ENCODE measurements at places on chromosomes 1 and 21.

DNA sequence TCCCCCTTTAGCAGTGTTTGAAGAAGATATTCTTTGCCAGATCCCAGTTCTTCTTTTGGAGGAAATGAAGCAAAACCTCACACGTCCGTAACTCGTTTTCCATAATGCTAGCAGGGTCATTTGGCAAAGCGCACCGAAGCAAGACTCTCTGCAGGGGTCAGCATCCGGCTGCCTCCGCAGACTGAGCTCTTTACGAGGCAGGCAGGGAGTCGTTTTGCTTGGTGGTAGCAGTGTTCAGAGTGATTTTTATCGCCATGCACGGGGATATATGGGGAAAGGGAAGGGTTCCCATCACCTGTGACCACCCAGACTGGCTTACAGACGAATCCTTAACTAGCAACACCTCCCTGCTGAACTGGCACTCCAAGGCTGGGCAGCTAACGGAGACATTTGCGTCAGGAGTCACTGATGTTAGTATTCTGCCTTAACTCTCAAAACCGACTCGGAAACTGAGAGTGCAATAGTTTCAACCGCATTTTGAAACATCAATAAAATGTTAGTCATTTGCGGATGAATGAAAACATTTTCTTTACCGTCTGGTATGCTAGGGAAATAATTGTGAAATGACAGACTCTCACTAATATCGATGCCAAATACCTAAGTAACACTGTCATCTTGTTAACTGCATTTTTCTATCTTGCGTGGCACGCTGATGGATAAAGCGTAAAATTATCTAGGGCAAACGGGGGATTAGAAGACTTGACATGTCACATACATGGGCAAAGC lies 2.2 kb upstream of the NEGR1 start:
- no peak for DNase-seq

DNA sequence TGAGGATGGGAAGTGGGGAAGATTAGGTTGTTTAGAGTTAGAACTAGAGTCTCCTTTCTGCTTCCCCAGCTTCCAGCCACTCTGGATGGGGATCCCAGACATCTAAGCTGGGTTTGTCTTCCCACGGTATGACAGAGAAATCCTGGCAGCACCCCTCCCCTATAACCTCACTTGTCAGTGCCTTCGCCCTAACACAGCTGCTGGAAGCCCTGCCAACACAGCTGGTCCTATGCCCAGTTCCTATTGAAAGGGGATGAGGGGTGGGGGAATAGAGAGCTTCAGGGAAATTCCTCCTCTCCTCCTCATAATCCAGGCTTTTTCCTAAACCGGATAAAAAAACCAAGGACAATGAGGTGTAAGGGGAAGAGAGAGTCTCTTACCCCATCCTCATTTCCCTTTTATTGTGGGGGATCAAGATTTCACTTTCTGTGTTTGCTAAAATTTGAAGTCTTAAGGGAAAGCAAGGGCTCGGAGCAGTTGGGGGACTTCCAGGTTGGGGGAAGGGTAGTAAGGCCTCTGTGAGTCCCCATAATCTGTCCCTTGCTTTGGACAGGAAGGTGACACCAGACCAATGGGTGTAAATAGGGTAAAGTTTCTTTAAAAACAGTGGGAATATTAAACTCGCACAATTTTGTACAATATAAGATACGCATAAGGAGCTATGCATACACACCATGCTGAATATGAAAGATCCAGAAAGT lies 590 bp downstream of the TMOD4 start:
- no peak for DNase-seq

DNA sequence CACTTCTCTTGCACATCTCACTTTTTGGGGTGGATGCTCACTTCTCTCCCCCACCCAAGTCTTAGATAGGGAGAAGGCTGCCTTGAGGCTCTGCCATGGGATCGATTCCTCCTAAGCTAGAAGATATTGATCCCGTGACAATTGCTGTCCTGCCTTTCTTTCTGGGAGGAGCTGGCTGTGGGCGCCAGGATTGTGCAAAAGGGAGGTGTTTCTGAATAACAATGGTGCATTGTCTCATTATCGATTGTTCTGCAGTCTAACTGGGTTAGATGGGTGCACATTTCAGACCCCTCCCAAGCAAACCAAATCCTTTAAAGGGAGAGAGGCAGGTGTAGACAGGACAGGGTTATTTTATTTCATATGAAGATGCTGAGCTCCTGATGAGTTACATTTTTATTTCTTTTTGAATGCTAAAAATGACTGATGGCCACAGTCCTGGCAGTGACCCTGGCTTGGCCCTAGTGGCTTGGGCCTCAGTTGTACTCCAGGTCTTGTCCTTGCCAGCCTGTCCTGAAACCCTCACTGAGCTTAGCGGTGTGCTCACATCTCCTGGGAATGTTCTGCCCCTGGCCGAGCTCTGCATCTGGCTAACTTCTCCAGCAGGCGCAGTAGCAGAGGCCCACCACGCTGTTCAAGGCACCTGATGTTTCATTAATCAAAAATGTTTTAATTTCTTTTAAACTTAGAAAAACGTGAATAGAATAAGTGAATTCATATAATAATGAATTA lies 99.0 kb upstream of the KAZN start:
- DNase-seq: no peak

DNA sequence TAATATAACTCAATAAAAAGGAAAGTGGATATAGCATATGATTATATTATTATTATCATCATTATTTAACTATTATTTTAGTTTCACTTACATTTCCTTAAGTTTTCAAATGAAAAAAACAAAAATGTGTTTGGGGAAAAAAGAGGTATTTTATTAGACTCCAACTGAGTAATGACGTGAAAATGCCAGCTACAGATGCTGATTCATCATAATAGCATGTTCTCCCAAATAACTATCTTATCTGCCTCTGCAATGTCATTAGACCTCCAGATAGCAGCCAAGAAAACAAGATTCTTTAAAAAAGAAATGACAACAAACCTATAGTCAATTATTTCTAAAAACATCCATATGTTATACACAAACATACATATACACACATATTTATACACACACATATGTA lies 1071.9 kb upstream of the TMPRSS15 start:
- DNase-seq: no peak

DNA sequence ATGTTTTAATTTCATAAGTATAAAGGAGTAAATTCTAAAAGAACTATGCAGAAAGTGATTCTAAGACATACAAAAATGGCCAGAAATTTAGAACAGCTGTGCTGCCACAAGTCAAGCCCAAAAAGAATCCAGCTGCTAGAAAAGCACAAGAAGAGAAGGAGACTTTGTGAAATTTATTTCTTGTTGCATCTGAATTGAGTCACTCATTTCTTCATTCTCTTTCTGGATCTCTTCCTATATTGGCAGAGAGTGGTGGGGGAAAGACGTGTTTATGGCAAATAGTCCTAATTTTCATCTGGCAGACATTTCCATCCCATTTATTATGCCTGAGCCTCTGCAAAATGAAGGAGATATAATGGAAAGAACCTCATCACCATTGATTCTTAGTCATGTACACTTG lies 139.6 kb upstream of the CTTNBP2NL start:
- DNase-seq: no peak

GRCh38 chr1:221837896-221838295 lies 96.0 kb upstream of the DUSP10 start:
- peak; percentile 38 for DNase-seq

DNA sequence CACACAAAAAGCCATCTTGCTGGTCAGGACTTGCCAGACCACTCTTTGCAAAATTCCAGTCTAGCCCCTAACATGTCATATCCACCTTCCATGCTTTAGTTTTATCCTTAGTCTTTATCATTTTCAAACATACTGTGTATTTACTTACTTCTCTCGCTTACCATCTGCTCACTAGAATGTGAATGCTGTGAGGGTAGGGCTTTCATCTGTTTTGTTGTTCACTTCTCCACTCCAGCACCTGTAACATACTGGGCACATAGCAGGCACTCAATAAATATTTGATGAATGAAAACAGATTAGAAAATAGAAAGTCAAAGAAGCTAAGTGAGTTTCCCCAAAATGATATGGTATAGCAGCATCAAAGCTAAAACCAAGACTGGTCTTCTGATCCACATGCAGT lies 79.9 kb downstream of the OLFML2B start:
- DNase-seq: no peak

DNA sequence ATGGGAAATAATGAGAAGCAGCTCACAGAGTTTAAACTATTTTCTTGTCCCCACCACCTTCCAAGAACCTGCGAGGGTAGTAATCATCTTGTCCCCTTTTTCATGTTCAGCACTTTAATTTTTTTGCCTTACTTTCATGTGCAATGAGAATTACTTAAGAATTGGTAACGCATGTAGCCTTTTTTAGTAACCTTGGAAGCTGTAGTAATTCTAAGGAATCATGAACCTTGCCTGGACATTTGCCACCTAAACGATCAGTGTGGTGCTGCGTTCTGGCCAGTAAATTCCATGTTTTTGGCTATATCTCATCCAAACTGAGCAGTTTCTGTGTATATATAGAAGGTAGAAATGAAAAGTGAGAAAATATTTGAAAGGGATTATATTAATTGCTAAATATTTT lies 3.9 kb upstream of the VAMP3 start:
- no peak for DNase-seq

- peak; percentile 83 for DNase-seq
Measured at GRCh38 chr1:224623743-224624333, 7.7 kb downstream of the CNIH3 start.

GRCh38 chr1:161021970-161022353 lies 1.0 kb upstream of the F11R start:
- peak; percentile 22 for DNase-seq

GRCh38 chr1:50917138-50918137 lies 42.6 kb downstream of the FAF1 start:
- no peak for DNase-seq

GRCh38 chr1:45892068-45892785 lies 88.8 kb downstream of the MAST2 start:
- no peak for DNase-seq

DNA sequence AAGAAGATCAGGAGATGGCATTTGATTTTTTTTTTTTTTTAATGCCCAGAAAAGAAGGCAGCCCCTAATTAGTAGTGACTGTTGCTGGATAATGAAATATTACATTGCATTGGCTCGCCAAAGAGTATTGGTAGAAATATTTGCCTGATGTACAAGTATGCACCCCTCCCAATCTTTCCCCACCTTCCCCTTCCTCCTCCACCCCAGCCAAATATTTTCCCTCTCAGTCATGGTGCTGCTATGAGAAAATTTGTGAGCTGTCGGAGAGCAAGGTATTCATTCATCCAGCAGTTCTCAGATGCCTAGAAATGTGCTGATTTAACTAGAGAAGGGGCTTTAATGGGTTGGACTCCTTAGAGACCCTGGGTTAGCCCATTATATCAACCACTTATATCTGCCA lies 50.5 kb upstream of the IKBKE start:
- no peak for DNase-seq

GRCh38 chr1:25797939-25798338 lies 2.1 kb upstream of the SELENON start:
- no peak for DNase-seq

GRCh38 chr1:183889095-183889494 lies 84.2 kb downstream of the RGL1 start:
- no peak for DNase-seq

DNA sequence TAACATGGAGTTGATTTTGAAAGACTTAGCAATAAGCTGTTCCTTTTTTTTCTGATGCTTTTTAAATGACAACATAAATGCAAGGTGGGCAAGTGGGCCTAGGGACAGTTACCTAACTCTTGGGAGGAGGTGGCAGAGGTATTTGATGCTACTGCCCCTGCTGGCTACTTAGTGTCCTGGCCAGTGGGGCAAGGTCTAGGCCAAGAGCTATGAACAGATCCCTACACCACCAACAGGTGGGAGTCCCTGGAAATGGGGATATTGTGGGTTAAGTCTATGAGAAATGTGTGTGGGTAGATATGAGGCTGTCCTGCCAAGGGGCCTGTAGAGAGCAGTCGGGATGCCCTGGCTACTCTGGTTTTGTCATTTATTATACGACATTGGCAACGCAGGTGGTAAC lies 31.3 kb upstream of the B3GALT5 start:
- DNase-seq: no peak

GRCh38 chr1:85603086-85603880 lies 22.7 kb downstream of the CCN1 start:
- DNase-seq: no peak

DNA sequence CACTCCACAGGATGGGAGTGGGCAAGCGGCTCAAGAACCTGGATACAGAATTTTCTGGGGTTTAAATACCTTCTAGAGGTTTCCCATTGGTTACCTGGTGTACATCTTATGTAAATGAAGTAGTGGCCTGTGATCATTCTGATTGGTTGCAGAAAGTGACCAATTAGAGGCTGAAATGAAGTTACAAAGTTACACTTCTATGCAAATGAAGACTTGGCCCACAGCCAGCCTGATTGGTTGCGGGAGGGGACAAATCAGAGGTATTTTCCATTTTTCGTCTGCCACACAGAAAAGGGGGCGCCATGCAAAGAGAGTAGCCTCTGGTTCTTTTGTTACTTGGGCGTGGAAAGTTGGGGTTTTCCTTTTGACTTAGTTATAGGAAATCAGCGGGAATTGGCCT lies 8.9 kb downstream of the KCNAB2 start:
- no peak for DNase-seq

GRCh38 chr1:151692226-151692625 lies 24.4 kb downstream of the CELF3 start:
- no peak for DNase-seq

- no peak for DNase-seq
Measured at GRCh38 chr1:157961805-157962762, 31.4 kb upstream of the KIRREL1 start.

GRCh38 chr1:6515771-6516170 lies 24.3 kb upstream of the PLEKHG5 start:
- no peak for DNase-seq

GRCh38 chr1:99814373-99814900 lies 35.7 kb upstream of the AGL start:
- DNase-seq: no peak

GRCh38 chr1:194830387-194830786 lies 1644.0 kb upstream of the B3GALT2 start:
- no peak for DNase-seq

DNA sequence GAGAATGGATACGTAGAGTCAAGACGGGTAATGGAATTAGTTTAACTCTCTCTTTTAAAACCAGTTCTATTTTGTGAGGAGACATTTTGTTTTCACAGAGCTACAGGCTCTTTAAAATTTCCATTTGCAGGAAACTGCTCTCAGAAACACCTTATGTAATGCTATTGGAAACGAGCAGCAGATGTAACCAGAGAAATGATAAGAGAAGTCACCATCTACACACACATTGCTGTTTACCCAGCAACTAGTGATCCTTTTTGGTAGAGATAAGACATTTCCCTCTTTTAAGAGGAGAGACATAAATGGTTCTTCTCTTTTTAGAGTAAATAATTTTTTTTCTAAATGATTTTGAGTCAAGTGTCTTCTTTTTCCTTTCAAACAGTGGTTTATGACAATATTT lies 80.6 kb downstream of the KCTD3 start:
- DNase-seq: no peak

DNA sequence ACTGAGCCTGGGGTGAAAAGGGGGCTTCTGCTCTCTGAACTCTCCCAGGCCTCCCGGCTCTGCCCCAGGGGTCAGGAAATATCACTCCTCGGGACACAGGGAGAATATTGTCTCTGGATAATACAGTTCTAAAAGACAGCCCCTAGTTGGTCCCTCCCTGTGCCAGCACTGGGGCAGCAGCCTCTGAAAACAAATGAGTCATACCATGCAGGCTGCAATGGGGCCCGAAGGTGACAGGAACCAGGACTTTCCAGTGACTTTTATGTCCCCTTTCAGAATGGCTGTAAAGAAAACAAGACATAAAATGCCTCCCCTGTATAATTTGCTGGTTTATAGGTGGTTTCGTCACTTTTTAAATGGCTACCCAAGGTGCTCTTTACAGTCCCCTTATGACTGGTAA lies 360.0 kb downstream of the NPHP4 start:
- DNase-seq: no peak

- no peak for DNase-seq
Measured at GRCh38 chr21:32136546-32136945, 142.3 kb downstream of the MIS18A start.

GRCh38 chr1:178192686-178193085 lies 98.8 kb downstream of the RASAL2 start:
- DNase-seq: peak; percentile 1
